Stimulated activated CD4-positive, alpha-beta T cell treated with anti-CD3 and anti-CD28 coated beads, Interleukin-4, amount 100 ng/mL, for 1 hour (primary cell): ENCODE measurements at places on chromosomes 1 and 21.

DNA sequence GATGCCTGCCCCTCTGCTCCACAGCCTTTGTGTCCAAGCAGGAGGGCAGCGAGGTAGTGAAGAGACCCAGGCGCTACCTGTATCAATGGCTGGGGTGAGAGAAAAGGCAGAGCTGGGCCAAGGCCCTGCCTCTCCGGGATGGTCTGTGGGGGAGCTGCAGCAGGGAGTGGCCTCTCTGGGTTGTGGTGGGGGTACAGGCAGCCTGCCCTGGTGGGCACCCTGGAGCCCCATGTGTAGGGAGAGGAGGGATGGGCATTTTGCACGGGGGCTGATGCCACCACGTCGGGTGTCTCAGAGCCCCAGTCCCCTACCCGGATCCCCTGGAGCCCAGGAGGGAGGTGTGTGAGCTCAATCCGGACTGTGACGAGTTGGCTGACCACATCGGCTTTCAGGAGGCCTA is 754 bp downstream of the BGLAP start:
- DNase-seq = no peak

DNA sequence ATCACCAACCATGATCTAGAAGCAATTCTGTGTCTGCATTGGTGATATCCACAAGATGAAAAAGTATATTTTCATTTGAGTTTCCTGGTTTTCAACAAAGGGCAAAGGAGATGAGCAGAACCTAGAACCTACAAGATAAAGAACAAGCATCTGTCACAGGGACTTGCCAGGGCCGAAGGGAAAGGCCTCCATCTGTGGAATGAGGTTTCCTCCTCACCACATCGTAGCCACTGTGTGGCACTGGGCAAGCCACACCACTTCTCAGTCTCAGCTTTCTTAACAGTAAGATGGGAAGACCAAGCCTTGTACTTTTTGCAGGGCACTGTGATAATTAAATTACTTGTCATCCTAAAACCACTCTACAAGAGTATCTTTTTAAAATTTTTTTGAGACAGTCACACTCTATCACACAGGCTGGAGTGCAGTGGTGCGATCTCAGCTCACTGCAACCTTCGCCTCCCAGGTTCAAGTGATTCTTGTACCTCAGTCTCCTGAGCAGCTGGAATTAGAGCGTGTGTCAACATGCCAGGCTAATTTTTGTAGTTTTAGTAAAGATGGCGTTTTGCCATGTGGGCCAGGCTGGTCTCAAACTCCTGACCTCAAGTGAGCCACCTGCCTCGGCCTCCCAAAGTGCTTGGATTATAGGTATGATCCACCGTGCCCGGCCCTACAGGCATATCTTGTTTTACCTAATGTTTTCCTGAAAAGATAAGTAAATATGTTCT is 45.8 kb downstream of the ARHGEF11 start:
- no peak for DNase-seq

GRCh38 chr1:32316903-32317277 is 19.1 kb downstream of the MARCKSL1 start:
- DNase-seq = no peak

DNA sequence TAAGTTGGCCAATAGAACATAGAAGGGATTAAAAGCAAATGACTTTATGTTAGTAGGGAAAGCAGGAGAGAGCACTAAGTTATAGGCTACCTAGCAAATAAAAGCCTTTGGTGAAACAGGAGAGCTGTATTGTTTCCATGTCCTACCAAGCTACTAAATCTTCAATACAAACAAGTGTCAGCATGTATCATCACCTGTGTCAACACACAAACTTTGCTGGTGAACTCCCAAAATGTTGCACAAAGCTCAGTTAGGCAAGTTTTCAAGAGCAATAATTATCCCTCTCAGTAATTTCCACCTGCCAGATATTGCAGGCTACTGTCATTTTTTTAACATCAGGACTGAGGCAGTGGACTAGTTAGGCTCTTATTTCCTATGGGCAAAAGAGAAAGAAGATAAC is 77.7 kb upstream of the ADAM30 start:
- DNase-seq = no peak

DNA sequence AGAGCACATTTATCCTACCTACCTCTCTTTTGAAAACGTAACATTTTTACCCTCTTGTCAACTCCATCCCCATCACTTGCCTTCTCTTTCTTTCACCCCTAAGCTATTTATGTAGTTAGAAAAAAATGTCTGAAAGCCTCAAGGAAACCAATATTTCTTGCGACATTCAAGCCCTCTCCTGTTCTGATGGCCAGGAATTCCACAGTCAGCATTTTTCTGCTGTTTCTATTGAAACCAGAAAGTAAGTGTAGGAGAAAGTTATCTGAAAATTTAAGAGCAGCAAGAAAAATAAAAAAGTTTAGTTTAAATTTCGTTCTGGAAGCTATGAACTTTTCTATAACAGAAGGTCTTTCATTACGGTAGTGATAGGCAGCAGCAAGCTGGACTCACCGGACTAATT is 247.6 kb upstream of the PBX1 start:
- no peak for DNase-seq

DNA sequence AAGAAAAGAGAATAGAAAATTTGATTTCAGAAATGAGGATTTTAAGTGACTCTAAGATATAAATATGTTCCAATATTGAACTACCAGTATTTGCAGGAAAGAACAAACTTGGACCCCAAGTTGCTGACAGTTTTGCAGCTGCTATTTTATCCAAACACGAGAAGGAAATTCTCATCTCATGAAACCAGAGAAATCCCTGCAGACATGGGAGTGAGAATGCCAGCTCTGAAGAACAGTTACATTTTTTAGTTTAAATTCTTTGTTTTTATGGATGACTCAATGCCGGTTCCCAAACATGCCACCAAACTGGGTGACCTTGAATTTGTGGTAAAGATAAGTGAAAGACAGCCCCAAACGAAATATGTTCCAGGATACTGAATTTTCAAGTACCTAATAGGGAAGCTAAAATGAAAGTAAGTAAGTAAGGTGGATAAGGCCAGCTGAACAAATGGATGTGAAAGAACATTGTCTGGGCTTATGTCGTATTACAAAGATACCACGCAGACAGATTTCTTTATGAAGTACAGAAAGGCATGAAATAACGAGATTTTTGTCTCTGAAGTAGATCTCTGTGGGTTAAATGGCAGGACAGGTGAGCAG is 19.9 kb downstream of the TLR5 start:
- DNase-seq = no peak

GRCh38 chr1:41640141-41640751 is 155.8 kb upstream of the EDN2 start:
- DNase-seq = no peak

GRCh38 chr1:25765923-25766589 is 33.9 kb upstream of the SELENON start:
- no peak for DNase-seq

DNA sequence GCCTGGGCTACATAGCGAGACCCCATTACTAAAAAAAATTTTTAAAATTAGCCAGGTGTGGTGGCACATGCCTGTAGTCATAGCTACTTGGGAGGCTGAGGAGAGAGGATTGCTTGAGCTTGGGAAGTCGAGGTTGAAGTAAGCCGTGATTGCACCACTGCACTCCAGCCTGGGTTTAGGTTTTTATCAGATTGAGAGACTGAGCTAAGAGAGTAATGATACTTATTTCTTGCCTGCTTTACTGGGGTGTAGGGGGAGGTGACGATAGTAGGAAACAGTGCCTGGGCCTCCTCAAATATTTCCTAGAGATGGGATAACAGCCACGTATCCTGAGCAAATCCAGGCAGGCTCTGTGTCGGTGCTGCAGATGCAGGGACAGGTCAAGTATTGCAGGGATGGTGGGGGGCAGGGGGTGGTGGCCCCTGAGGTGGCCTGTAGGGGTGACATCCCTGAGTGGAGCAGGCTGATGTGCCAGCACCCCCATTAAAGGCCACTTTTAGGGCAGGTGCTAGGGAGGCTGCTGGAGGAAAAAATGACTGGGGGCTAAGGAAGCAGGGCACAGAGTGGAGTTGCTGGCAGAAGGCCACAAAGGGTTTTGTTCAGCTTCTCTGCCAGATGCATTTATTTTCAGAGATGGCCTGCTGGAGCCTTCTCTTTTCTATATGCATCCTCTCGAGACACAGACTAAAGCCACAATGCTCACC is 130.5 kb downstream of the RHOU start:
- no peak for DNase-seq
